Tibial nerve (tissue), 4 donors: ENCODE measurements at places on chromosomes 4 and X. TPM values are rescaled to one million over a fixed set of nuclear protein-coding genes. Genes with fewer than 3 reads are reported as not detected.

The ADH1C gene
- total RNA-seq = 186 TPM

- H3K4me1 ChIP-seq = no peaks in the 10 kb centered on the region
- no peak for DNase-seq
- H3K36me3 ChIP-seq = peaks cover 40% of the 10 kb centered on the region
- H3K27ac ChIP-seq = no peak overlapping the region
- H3K4me3 ChIP-seq = no peak overlapping the region
These were observed 36.2 kb upstream of the UGDH start for GRCh38 chr4:39563346-39563847.

DNA sequence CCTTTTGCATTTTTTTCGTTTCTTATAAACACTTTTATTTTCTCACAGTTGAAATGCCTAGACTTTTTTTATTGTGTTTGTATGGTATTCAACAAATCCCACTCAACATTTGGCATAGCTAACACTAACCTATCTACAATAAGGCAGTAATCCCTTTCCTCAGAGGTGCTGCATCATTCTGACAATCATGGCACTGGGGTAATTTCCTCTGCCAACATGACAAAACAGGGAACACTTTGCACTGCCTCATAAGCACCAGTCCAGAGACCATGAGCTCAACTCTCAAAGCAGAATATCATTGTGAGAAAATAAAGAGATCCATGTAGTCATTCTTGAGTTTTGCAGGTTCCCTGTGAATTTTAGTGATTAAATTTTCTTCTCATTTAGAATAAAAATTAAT is 183.8 kb upstream of the INTU start:
- H3K4me1 ChIP-seq = no peaks in the 10 kb centered on the region
- no peaks in the 10 kb centered on the region for H3K36me3 ChIP-seq
- H3K27ac ChIP-seq = no peak overlapping the region
- no peak overlapping the region for H3K4me3 ChIP-seq

GRCh38 chrX:10519278-10519677 is 101.1 kb downstream of the MID1 start:
- no peak for DNase-seq
- H3K27me3 ChIP-seq = no peaks in the 10 kb centered on the region
- no peak overlapping the region for H3K4me3 ChIP-seq
- no peak overlapping the region for H3K27ac ChIP-seq

DNA sequence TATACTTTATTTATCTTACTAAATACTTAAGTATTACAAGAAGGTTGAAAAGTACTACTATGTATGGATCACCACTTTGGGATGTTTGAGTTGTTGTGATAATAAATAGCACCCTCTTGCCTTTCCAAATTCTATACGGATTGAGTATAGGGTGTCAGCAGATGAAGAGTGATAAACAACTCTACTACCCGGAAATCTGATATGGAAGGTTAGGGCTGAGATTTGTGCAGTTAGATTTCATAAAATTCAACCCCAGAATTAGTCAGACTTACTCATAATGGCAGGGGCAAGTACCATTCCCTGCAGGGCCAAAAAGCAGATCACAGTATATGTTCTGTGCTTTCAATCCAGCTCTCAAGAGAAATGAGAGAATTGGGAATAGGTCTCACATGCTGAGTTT is 1008.9 kb upstream of the PCDH7 start:
- no peak overlapping the region for H3K27ac ChIP-seq
- no peak overlapping the region for H3K4me3 ChIP-seq
- no peak for DNase-seq
- H3K36me3 ChIP-seq = no peaks in the 10 kb centered on the region

DNA sequence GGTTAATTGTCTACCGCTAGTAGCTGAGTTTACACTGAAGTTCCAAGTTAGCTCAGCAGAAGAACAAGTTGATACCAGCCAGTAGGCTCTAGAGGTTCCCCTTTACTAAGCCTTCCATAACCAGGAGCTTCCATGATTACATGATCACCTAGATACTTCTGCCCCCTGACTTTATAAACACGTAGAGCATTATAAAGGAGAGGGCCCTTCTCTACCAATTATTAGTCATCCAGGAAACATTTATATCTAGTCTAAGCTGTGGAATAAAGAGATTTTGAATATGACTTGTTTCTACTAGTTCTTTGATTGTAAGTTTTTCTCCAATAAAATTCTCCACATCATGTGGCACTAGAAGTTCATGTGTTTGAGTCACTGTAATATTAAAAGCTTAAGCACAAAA is 818.1 kb upstream of the PCDH10 start:
- H3K27me3 ChIP-seq = no peaks in the 10 kb centered on the region
- no peak for DNase-seq
- H3K27ac ChIP-seq = no peak overlapping the region
- no peaks in the 10 kb centered on the region for H3K4me1 ChIP-seq
- no peak overlapping the region for H3K4me3 ChIP-seq
- H3K36me3 ChIP-seq = no peaks in the 10 kb centered on the region

The TEX11 gene
- total RNA-seq = not detected

The CLNK gene
- not detected for total RNA-seq

DNA sequence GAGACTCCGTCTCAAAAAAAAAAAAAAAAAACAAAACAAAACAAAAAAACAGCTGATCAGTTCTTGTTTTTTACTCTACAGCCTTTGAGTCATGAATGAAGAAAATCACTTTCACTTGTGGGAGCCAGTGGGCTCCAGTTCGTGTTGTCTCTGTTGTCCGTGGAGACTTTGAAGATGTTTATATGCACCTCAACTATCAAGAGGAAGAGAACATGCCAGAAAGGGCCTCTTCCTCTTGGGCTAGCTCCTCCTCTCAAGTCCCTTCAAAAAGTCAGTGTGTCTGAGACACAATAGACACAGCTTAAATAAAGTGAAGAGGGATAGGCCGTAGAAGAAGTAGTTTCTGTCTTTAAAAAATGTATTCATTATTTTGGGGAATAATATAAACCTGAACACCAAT is 182.7 kb downstream of the KDR start:
- no peak overlapping the region for H3K4me3 ChIP-seq
- DNase-seq = no peak

DNA sequence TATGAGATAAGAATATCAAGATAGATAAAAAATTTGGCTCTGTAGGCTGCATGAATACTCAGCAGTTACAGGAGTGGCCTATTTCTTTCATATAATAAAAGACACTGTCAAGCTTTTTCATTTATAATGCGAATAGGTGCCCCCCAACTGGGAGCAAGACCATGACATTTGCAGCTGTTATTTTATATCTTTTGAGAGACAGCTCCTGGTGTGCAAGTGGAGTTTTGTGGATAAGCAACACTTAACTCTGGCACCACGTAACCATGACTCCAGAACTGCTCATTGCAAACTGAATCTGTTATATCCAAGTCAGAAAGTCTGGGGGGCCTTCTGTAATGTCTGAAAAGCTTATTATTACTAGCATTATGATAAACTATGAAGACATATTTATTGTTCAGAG is 1372.4 kb downstream of the C4orf33 start:
- no peaks in the 10 kb centered on the region for H3K36me3 ChIP-seq
- H3K4me3 ChIP-seq = no peak overlapping the region
- no peak for DNase-seq
- H3K27me3 ChIP-seq = no peaks in the 10 kb centered on the region
- H3K27ac ChIP-seq = no peak overlapping the region
- H3K4me1 ChIP-seq = no peaks in the 10 kb centered on the region

The USP17L11 gene
- total RNA-seq = not detected

DNA sequence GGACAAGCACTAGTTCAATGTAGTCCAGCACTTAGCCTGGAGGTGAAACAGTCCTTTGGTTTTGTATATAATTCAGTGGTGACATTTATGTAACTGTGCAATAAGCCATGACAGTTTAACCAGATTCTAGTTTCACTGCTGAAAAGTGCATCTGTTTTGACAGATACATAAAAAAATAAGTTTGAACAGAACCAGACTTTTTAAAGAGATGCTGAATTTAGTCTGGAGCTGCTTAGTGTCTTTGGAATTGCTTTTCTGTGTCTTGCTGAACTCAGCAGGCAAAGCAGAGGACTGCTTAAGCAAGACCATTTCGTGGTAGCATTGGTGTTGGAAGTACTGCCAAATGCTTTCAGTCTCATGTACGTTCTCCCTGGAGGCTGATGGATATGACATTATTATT is 393.5 kb downstream of the MAPK10 start:
- no peak overlapping the region for H3K4me3 ChIP-seq
- no peak overlapping the region for H3K27ac ChIP-seq
- H3K27me3 ChIP-seq = no peaks in the 10 kb centered on the region

DNA sequence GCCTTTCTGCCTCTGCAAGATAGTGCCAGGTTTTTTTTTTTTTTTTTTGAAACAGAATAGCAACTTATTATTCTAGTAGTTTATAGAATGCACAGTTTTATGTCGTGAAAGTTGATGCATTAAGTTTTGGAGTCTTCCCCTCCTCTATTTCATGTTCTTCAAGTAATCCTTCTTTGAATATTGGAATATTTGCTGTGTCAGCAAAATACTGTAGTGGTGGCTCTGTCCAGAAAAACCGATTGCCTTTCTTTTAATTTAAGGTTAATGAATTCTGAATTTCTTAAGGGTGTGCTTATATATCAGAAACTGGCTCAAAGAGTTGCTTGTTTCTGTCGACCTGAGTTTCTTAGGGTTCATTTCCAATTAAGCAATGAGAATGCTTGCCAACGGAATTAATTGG is 34.8 kb upstream of the TMSB15B start:
- H3K27ac ChIP-seq = no peak overlapping the region
- no peak for DNase-seq
- H3K4me1 ChIP-seq = no peaks in the 10 kb centered on the region
- no peaks in the 10 kb centered on the region for H3K36me3 ChIP-seq

The CBLL2 gene
- not detected for total RNA-seq

- no peak for DNase-seq
- H3K4me3 ChIP-seq = no peak overlapping the region
- H3K36me3 ChIP-seq = no peaks in the 10 kb centered on the region
- no peaks in the 10 kb centered on the region for H3K27me3 ChIP-seq
- no peaks in the 10 kb centered on the region for H3K4me1 ChIP-seq
These were observed 52.4 kb downstream of the ENPP6 start for GRCh38 chr4:184165291-184165690.

The TCEANC gene
- total RNA-seq = 2.9 TPM

- no peaks in the 10 kb centered on the region for H3K36me3 ChIP-seq
- no peak overlapping the region for H3K27ac ChIP-seq
- no peak for DNase-seq
- H3K4me1 ChIP-seq = no peaks in the 10 kb centered on the region
- no peaks in the 10 kb centered on the region for H3K27me3 ChIP-seq
- no peak overlapping the region for H3K4me3 ChIP-seq
These were observed 543.5 kb downstream of the PDHA2 start for GRCh38 chr4:96383349-96383748.

The KLF8 gene
- total RNA-seq = 28.8 TPM

- H3K36me3 ChIP-seq = no peaks in the 10 kb centered on the region
- DNase-seq = no peak
- peaks cover 93% of the 10 kb centered on the region for H3K27me3 ChIP-seq
- H3K4me1 ChIP-seq = peaks cover 7% of the 10 kb centered on the region
- H3K4me3 ChIP-seq = peak overlapping the region; percentile 40
- H3K27ac ChIP-seq = no peak overlapping the region
These were observed 23.3 kb downstream of the HAND2 start for GRCh38 chr4:173506597-173507211.

- H3K36me3 ChIP-seq = no peaks in the 10 kb centered on the region
- DNase-seq = no peak
- peak overlapping the region; percentile 5 for H3K27ac ChIP-seq
- no peaks in the 10 kb centered on the region for H3K4me1 ChIP-seq
- H3K4me3 ChIP-seq = no peak overlapping the region
These were observed 18.1 kb downstream of the PIR start for GRCh38 chrX:15475021-15475420.

The PNCK gene
- total RNA-seq = 4.5 TPM

- no peaks in the 10 kb centered on the region for H3K27me3 ChIP-seq
- peaks cover 8% of the 10 kb centered on the region for H3K36me3 ChIP-seq
- no peak overlapping the region for H3K27ac ChIP-seq
- no peak overlapping the region for H3K4me3 ChIP-seq
- DNase-seq = no peak
These were observed 16.2 kb downstream of the SLC4A4 start for GRCh38 chr4:71355045-71355444.

GRCh38 chr4:151641167-151641566 is 119.6 kb downstream of the GATB start:
- H3K4me3 ChIP-seq = no peak overlapping the region
- H3K27me3 ChIP-seq = no peaks in the 10 kb centered on the region
- no peaks in the 10 kb centered on the region for H3K36me3 ChIP-seq
- no peaks in the 10 kb centered on the region for H3K4me1 ChIP-seq

The RUFY3 gene
- 91.5 TPM for total RNA-seq

The MAGEA2B gene
- total RNA-seq = not detected

GRCh38 chr4:105129286-105130040 is 17.2 kb upstream of the TET2 start:
- no peak overlapping the region for H3K4me3 ChIP-seq
- no peaks in the 10 kb centered on the region for H3K27me3 ChIP-seq
- H3K4me1 ChIP-seq = no peaks in the 10 kb centered on the region
- H3K36me3 ChIP-seq = no peaks in the 10 kb centered on the region

The VCX3A gene
- not detected for total RNA-seq

GRCh38 chr4:13907255-13907751 is 279.8 kb upstream of the BOD1L1 start:
- no peak overlapping the region for H3K4me3 ChIP-seq
- no peak for DNase-seq
- no peak overlapping the region for H3K27ac ChIP-seq
- no peaks in the 10 kb centered on the region for H3K36me3 ChIP-seq

The ABLIM2 gene
- 51.6 TPM for total RNA-seq

GRCh38 chr4:98260579-98261404 is at the start of gene RAP1GDS1:
RAP1GDS1 (plus strand) TSS chr4:98261384; CDS start chr4:98261566, 182 bp downstream.
- peak within 1 kb of the TSS; percentile 90 for H3K27ac ChIP-seq
- H3K27me3 ChIP-seq = no peaks in the 10 kb centered on the region
- peaks cover 35% of the 10 kb centered on the region for H3K4me1 ChIP-seq
- H3K36me3 ChIP-seq = no peaks in the 10 kb centered on the region
- DNase-seq = peak; percentile 89

GRCh38 chr4:121073672-121074381 is 1.5 kb upstream of the NDNF start:
- H3K36me3 ChIP-seq = no peaks in the 10 kb centered on the region
- H3K4me3 ChIP-seq = no peak overlapping the region
- no peak for DNase-seq
- no peaks in the 10 kb centered on the region for H3K27me3 ChIP-seq
- peaks cover 24% of the 10 kb centered on the region for H3K4me1 ChIP-seq
- H3K27ac ChIP-seq = no peak overlapping the region

The IL13RA2 gene
- total RNA-seq = not detected

The FGF5 gene
- total RNA-seq = not detected

DNA sequence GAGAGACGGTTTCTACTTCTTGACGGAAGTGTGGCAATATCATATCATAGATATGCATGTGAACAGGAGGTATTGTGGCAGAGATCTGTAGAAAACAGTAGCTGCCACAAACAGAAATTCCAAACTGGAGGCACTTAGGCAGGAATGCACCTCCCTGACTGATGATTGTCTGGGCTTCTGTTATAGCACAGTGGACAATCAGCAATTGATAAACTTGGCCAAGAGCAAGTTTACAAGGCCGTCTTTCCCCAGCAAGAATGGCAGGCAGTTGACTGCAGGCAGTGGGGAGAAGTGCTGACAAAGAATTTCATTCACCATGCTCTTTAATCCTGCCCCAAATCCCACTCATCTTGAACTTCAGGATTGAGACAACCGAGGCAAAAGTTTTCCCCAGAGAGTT is 114.4 kb upstream of the STOX2 start:
- no peak overlapping the region for H3K4me3 ChIP-seq
- H3K4me1 ChIP-seq = peaks cover 7% of the 10 kb centered on the region
- no peaks in the 10 kb centered on the region for H3K36me3 ChIP-seq
- H3K27me3 ChIP-seq = no peaks in the 10 kb centered on the region
